Muscle of back (tissue), 13 donors: ENCODE measurements at places on chromosomes 4 and X. TPM values are rescaled to one million over a fixed set of nuclear protein-coding genes. Genes with fewer than 3 reads are reported as not detected.

The SPATA18 gene
- 1.9 TPM for polyA plus RNA-seq

The STK32B gene
- 5.6 TPM for polyA plus RNA-seq

The F8A2 gene
- not detected for polyA plus RNA-seq

The NWD2 gene
- not detected for polyA plus RNA-seq

The PGAM4 gene
- polyA plus RNA-seq: not detected

The SPCS3 gene
- polyA plus RNA-seq: 63.3 TPM

The CTAG2 gene
- not detected for polyA plus RNA-seq

The FAM114A1 gene
- polyA plus RNA-seq: 72.6 TPM

The ENPP6 gene
- polyA plus RNA-seq: 14.8 TPM

The MAOA gene
- polyA plus RNA-seq: 1.1 TPM

The UGT2A3 gene
- polyA plus RNA-seq: not detected

The TMSB15A gene
- 10.0 TPM for polyA plus RNA-seq

The NXF2 gene
- polyA plus RNA-seq: not detected

The EVC2 gene
- 4.7 TPM for polyA plus RNA-seq

The REPS2 gene
- 9.0 TPM for polyA plus RNA-seq

The NMU gene
- polyA plus RNA-seq: 3.1 TPM

The RAB40AL gene
- 0.19 TPM for polyA plus RNA-seq

The DSPP gene
- polyA plus RNA-seq: not detected

The FGF13 gene
- polyA plus RNA-seq: 75.0 TPM

The EXOSC9 gene
- 32.9 TPM for polyA plus RNA-seq

The CTBP1 gene
- 96.1 TPM for polyA plus RNA-seq

The KCND1 gene
- polyA plus RNA-seq: 1.3 TPM

The PYURF gene
- 75.0 TPM for polyA plus RNA-seq

The AMTN gene
- polyA plus RNA-seq: not detected

The MAGEA2 gene
- polyA plus RNA-seq: not detected

The USP53 gene
- 8.7 TPM for polyA plus RNA-seq

The ADH6 gene
- 1.3 TPM for polyA plus RNA-seq

The PNPLA4 gene
- polyA plus RNA-seq: 13.3 TPM

The MAGEA8 gene
- not detected for polyA plus RNA-seq

The ADGRL3 gene
- polyA plus RNA-seq: 26.5 TPM

The CFAP97 gene
- 25.9 TPM for polyA plus RNA-seq

The DBET gene
- not detected for polyA plus RNA-seq

The MAGEH1 gene
- polyA plus RNA-seq: 64.4 TPM

The AVPR2 gene
- 0.48 TPM for polyA plus RNA-seq

The EMCN gene
- 33.4 TPM for polyA plus RNA-seq
